ENCODE measurements at places on chromosomes 2 and 18.

- no peak for DNase-seq
These were observed 4.3 kb downstream of the MCEE start for GRCh38 chr2:71125506-71126294.

DNA sequence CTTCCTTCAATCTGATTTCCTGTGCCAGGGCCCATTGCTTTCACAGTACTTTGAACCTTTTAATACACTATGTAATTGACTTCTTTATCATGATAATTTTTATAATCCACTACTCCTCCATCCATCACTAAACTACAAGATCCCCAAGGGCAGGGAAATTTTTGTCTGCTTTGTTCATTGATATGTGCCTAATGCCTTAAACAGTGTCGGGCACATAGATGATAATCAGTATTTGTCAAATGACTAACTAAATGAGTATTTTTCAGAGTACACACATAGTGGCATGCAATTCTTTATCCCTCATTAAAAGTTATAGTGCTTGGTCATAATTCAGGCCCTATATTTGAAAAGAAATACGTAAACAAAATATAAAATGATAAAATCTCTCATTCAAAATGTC, 5.3 kb upstream of the STAMBP start:
- no peak for DNase-seq

GRCh38 chr2:226424971-226425370, 374.6 kb downstream of the IRS1 start:
- DNase-seq: no peak

- peak; percentile 14 for DNase-seq
These were observed 185.9 kb upstream of the CCDC150 start for GRCh38 chr2:196453613-196454047.

- no peak for DNase-seq
These were observed 34.4 kb downstream of the CD28 start for GRCh38 chr2:203740871-203741281.

DNA sequence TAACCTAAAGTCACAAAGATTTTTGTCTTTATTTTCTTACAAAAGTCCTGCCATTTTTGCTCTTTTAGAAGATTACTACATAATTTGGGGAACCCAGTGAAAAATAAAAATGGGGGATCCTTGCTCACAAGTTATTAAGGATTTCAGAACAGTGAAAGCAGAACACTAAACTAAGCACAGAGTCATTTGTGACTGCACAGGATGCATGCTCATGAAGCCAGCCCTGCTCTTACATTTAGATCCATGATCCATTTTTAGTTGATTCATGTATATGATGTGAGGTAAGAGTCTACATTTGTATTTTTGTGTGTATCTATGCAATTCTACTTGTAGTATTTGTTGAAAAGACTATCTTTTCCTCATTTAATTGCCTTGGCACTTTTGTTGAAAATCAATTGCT, 21.8 kb downstream of the SP140L start:
- no peak for DNase-seq
